ENCODE measurements at places on chromosomes 4 and X.

- no peak for DNase-seq
Observed at GRCh38 chr4:150934022-150934421, 81.1 kb downstream of the LRBA start.

GRCh38 chr4:56410247-56411062 is 23.2 kb upstream of the AASDH start:
- peak; percentile 91 for DNase-seq

DNA sequence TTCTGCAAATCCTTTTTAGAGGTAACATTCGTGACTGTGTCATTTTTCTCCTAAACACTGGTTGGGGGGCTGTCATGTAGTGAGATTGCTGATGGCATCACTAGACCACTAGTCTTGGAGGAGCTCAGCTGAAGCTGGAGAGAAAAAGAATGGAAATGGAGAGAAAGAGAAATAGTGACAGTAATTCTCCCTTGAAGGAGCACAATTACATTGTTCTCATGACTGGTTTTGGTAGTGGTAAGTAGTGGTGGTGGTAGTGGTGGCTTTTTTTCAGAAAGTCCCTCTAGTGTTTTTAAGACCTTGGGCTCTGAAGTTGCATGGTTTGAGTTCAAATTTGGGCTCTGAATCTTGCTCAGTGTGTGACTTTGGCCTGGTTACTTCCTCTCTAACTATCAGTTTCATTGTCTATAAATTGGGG is 99.8 kb downstream of the LARP7 start:
- no peak for DNase-seq

- DNase-seq, result no peak
Observed at GRCh38 chr4:139247700-139248238, 32.3 kb downstream of the MGARP start.

GRCh38 chr4:7683126-7683703 is 248.5 kb upstream of the PSAPL1 start:
- no peak for DNase-seq

DNA sequence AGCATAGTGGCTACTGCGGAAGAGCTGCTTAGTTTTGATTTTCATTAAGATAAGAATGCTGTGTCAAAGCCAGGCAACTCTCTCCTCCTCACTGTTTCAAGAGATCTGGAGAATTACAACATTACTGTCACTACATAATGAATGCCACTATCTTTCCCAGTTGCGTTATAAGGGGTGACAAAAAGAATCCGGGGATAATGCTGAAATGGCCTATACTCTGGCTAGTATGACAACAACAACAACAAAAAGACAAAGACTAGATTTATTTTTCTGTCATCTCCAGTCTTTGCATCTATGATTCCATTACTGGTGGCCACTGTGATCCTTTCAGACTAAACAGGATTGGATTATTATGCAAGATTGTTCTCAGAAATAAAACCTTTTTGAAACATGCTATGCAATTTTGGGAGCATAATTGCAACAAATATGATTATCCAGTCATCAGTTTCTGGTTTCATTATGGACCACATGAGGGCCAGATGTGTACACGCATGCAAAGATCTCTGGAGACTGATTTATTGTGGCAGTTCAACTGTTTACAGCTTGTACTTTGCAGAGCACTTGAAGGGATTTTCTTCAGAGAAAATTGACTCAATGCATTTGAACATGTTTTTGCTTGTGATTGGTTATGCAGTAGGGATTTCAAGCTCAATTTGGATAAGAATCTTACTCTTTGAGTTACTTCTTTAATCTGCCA is 31.1 kb upstream of the SPANXB1 start:
- DNase-seq, result no peak

- DNase-seq, result no peak
Observed at GRCh38 chr4:89290727-89291516, 16.7 kb downstream of the GPRIN3 start.

- no peak for DNase-seq
Observed at GRCh38 chr4:20552004-20552403, 148.3 kb upstream of the PACRGL start.

DNA sequence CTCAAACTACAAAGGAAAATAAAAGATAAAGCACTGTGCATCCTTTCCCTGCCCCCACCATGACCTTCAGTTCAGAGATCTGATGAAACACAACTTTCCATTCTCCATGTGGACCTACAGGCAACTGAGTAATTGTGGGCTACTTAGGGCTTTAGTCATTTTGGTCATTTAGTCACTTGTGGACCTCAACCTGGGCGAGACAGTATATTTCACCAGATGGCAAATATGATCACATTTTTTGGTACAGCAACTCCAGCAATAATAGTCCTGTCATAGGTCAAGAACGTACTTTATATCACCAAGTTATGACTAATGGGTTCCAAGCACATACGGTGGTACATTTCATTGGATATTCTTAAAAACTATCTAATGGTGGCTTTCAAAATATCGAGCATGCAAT is 141.2 kb downstream of the PDGFC start:
- no peak for DNase-seq

GRCh38 chr4:182688081-182688480 is 229.1 kb downstream of the DCTD start:
- DNase-seq, result no peak

DNA sequence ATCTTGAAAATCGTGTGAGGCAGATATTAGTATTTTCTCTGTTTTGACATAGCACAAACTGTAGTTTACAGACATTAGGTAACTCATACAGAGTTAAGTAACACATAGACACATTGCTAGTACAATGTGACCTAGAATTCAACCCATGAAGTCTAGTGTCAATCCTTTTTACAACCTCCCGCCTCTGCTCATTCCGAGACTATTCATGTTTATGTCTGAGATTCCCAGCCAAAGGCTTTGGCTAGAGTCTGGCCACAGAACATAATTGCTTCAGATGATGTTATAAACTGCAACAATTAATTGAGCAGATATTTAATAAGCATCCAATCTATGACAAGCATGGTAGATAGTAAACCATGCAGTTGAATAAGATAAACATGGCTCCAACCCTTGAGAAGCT is 841.0 kb downstream of the STIM2 start:
- no peak for DNase-seq

GRCh38 chrX:13158911-13159310 is 114.5 kb upstream of the FAM9C start:
- DNase-seq, result no peak

DNA sequence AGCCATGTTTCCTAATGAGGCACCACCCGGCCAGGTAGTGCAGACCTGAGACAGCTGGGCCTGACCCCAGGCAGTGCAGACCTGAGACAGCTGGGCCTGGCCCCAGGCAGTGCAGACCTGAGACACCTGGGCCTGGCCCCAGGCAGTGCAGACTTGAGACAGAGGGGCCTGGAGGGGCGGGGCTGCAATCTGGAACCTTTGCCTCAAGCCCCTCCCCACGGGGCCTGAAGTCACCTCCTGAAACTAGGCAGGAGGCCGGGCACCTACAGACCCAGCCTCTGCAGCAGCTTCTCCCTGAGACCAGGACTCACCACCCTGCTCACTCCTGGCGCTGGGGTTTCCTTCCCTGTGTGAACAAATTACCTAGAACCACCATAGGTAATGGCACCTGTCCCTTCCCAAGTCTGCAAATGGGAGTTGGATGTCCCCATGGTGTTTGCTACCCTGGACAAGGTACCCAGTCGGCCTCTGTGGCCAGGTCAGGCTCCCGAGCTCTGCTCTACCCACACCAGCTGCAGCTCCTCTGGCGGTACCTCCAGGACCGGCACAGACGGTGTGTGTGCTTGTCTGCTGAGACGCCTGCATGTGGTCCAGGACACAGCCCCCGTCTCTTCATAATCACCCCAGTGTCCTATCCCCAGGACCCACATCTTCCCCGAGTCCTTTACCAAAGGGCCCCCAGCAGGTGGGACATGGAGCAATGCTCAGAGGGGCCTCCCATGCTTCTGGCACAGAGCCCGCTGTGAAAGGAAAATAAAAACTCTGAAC is 53.1 kb upstream of the C4orf50 start:
- no peak for DNase-seq

GRCh38 chr4:105969575-105969974 is 74.3 kb downstream of the NPNT start:
- DNase-seq, result no peak

- DNase-seq, result no peak
Observed at GRCh38 chr4:7233601-7234000, 41.3 kb downstream of the SORCS2 start.

DNA sequence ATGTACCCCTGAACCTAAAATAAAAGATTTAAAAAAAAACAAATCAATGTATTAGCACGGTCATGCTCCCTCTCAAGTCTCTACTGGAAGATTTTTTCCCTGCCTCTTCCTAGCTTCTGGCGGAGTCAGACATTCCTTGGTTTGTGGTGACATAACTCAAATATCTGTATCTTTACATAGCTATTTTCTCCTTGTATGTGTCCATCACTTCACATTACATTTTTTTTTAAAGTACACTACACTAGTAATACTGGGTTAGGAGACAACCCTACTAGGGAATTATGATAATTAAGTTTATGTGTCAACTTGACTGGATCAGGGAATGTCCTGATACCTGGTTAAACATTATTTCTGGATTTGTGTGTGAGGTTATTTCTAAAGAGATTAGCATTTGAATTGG is 1197.9 kb downstream of the TECRL start:
- DNase-seq, result no peak

DNA sequence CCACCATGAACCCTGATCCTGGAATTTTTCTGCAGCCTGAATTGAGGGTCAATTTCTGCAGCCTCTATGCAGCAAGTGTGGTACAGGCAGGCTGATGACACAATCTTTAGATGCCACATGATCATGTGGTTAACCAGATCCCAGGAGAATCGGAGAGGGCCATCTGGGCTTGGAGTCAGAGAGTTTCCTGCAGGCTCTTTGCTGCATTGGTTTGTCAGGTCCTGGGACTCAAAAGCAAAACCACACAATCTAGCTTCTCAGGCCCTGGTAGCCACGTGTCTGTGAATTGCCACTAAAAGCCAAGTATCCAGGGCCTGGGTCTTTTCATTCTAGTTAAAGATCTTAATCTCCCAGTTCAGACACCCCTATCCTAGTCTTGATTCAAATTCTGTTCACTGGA is 464.5 kb downstream of the BCOR start:
- no peak for DNase-seq

GRCh38 chr4:110926841-110927400 is 304.0 kb upstream of the PITX2 start:
- no peak for DNase-seq

GRCh38 chr4:173919196-173919595 is 364.3 kb downstream of the FBXO8 start:
- DNase-seq, result no peak

- DNase-seq, result no peak
Observed at GRCh38 chrX:130793975-130794374, 109.0 kb downstream of the ENOX2 start.

DNA sequence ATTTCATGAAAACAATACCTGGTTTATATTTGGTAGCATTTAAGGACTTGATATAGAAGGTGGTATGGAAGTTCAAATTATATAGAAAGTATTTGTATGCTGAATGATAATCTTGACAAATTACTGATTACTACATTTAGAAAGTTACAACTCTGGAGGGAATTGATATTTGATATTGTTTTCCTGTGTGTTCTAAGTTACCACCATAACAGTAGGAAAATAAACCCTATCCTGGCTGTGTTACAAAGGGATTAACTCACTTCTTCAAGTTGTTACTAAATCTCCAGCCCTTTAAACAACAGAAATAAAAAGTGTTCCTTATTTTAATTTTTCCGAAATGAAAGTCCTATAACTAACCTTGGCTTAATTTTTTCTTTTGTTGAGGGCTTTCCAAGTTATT is 36.6 kb downstream of the FHL1 start:
- no peak for DNase-seq

- DNase-seq, result no peak
Observed at GRCh38 chrX:122625821-122626220, 558.3 kb upstream of the GRIA3 start.

DNA sequence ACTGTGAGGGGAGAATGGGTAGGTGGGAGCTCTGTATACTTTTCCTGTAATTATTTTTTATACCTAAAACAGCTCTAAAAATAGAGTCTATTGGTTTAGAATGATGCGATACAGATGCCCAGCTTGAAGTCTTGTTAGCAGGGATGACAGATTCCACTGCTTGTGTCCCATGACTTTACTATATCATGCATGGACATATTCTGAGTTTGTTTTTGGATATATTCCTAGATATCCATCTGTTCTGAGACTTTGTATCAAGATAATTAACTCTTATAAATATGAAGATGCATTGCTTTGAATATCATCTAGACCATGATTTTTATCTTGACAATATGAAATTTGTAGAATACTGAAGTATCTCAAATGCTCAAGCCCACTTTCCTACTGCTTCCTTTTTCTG is 1058.1 kb downstream of the RAPGEF2 start:
- no peak for DNase-seq

- DNase-seq, result no peak
Observed at GRCh38 chr4:187444061-187444460, 551.5 kb upstream of the ZFP42 start.

GRCh38 chr4:74219240-74219639 is 61.3 kb downstream of the MTHFD2L start:
- no peak for DNase-seq

GRCh38 chr4:120821977-120822376 is 100.5 kb downstream of the PRDM5 start:
- no peak for DNase-seq

DNA sequence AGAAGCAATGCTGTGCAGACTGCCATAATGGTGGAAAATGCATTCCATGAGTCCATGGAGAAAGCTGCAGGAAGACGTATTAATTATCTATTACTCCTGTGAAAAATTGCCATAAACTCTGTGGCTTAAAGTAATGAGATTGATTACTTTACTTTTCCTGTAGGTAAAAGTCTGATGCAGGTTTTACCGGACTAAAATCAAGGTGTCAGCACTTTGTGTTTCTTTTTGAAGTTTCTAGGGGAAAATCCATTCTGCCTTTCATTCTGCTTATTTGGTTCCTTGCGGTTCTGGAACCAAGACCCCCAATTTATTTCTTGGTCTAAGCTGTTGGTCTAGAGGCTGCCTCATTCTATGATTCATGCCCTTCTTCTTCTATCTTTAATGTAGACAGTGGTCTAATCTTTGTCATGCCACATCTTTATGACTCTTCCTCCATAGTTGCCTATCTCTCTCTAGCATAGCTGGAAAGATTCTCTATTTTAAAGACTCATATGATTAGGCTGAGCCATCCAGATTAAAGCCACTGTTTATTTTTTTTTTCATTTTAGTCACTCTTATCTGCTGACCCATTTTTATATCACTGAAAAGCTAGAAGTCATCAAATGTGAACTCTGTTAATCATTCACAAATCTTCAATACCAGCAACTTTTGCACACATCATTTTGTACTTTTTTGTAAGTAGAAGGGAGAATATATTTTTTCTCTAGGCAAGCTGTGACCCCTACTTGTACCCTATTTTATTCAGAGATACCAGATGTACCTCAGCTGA is 2056.4 kb downstream of the PCDH7 start:
- DNase-seq, result no peak

- DNase-seq, result no peak
Observed at GRCh38 chr4:174540175-174540574, 17.9 kb upstream of the HPGD start.

DNA sequence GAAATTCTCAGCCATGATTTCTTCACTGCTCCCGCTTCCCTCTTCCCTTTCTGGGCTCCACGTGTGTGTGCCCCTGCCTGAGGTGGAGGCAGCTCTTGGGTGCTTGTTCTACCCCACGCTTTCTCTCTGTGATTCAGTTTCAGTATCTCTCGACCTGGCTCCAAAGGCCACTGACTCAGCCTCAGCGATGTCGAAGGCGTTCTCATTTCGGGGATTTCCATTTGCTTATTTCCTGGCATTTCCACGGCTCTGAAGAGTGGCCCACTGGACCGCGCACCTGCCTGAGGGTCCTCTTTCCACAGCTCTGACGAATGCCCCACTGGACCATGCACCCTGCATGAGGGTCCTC is 52.4 kb downstream of the GAK start:
- no peak for DNase-seq

All from right hindlimb (tissue), 1 donor.